ENCODE measurements at places on chromosomes 7 and 10. TPM values are rescaled to one million over a fixed set of nuclear protein-coding genes. Genes with fewer than 3 reads are reported as not detected.

The PNLIPRP2 gene
- not detected for total RNA-seq

The KLF6 gene
- total RNA-seq = 47.6 TPM

The BAZ1B gene
- total RNA-seq = 37.2 TPM

The BEND7 gene
- 3.2 TPM for total RNA-seq

The NYAP1 gene
- 0.38 TPM for total RNA-seq

The TMEM139 gene
- not detected for total RNA-seq

The LRMDA gene
- 2.3 TPM for total RNA-seq

The BTBD16 gene
- not detected for total RNA-seq

The RET gene
- not detected for total RNA-seq

The SLC39A12 gene
- not detected for total RNA-seq

The FXYD4 gene
- total RNA-seq = not detected

The CALML5 gene
- not detected for total RNA-seq

The NPC1L1 gene
- total RNA-seq = not detected

The AGBL3 gene
- total RNA-seq = 1.2 TPM

The NPSR1 gene
- not detected for total RNA-seq

The ZP3 gene
- total RNA-seq = 2.2 TPM

The LLCFC1 gene
- total RNA-seq = not detected

Data from smooth muscle cell of the coronary artery (primary cell).